ENCODE measurements at places on chromosomes 6 and 20.
A peak's percentile ranks its signal among the peaks of the same experiment; 100 is the strongest.

- DNase-seq = peak; percentile 63
These were observed 25.7 kb downstream of the PRR18 start for GRCh38 chr6:166282394-166283032.

DNA sequence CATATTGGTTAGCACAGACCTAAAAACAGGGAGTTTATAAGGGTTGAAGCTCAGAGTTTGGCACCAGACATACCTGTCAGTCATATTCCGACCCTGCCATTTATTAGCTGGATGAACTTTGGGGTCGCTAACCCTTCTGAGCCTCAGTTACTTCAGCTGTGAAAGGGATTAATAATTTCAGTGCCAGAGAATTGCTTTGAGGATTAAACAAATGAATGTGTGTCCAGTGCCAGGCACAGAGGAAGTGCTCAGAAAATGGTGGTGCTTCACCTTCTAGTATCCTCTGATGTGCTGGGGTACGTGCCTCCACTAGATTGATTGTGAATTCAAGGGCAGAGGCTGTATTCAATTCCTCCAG lies 4.1 kb upstream of the EPB41L1 start:
- no peak for DNase-seq

GRCh38 chr20:31758521-31758920 lies 19.4 kb downstream of the TPX2 start:
- DNase-seq = no peak

DNA sequence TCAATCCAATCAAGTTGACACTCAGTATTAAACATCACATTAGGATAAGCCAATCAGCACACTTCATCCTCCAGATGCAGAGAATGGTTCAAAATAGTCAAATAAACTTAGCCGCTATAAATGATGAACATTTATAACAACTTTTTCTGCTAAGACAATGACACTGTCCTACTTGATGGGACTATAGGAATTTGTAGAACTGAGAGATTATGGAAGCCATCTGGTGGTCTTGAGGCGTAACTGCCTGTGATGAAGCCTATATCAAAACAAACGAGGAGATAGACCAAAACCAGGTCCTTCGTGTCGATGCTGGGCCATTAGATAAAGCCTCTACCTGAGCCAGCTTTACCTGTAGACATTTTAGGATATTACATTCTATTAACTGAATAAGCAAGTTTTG lies 631.1 kb downstream of the COL12A1 start:
- no peak for DNase-seq

GRCh38 chr6:100338090-100338489 lies 126.6 kb downstream of the SIM1 start:
- no peak for DNase-seq

GRCh38 chr6:108732091-108732870 lies 115.9 kb upstream of the ARMC2 start:
- DNase-seq = no peak

DNA sequence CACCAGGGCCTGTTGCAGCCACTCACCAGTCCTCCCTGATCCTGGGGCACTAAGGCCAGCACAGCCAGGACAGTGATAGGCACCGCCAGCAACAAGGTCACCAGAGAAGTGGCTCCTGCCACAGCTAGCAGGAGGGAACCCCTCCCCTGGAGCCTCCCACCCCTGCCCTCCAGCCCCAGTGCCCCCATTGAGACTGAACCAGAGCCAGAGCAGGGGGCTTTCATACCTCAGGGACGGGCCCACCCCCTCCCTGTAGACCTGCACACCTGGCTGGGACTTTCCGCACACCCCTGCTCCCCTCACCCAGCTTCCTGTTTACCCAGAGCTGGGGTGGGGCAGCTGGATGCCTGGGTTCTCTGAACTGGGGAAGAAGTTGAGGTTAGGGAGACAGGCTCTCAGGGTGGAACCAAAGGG lies at the start of gene LTB:
TSS of gene LTB (minus strand) at position 195 of the 414 bp plus-strand sequence. CDS start at position 188, 7 bp downstream.
- DNase-seq = no peak

DNA sequence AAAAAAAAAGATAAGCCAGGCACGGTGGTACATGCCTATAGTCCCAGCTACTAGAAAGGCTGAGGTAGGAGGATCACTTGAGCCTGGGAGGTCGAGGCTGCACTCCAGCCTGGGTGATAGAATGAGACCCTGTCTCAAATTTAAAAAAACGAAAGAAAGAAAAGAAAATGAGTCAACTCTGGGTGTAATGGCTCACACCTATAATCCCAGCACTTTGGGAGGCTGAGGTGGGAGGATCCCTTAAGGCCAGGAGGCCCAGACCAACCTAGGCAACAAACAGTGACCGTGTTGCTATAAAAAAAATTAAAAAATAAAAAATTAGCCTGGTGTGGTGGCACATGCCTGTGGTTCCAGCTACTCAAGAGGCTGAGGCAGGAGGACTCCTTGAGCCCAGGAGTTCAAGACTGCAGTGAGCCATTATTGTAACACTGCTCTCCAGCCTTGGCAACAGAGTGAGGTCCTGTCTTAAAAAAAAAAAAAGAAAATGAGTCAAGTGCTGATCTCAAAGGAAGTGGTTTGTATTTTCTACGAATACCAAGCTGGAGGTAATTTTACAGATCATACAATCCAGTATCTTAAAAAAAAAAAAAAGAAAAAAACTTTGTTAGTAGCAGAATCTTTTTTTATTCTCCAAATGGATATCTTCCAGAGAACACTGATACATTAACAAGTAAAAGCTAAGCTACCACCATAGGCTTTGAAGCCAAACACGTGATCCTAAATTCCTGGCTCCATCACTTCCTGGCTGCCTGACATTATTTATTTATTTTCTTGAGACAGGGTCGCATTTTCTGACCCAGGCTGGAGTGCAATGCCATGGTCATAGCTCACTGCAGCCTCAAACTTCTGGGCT lies 5.7 kb downstream of the COMMD7 start:
- no peak for DNase-seq

- no peak for DNase-seq
These were observed 80.5 kb upstream of the IFNGR1 start for GRCh38 chr6:137299681-137300080.

DNA sequence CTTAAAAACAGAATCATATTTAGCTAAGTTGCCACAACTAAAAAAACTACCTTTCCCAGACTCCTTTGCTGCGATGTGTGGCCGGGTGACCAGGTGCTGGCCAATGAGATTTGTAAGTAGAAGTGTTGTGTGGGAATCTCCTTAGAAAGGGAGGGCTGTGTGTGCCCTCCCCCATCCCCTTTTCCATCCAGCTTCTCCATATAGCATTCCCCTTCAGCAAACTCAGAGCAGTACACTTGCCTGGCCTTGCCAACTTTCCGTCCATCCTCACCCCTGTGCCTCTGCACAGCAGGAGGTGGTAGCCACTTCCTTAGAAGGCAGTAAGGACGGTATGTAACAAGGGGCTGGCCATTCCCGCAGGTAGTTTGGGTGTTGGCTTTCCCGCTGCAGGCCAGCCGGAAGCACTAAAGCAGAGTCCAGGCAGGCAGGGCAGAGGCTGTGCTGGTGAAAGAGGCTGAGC lies 22.3 kb upstream of the KCNK16 start:
- DNase-seq = no peak

- DNase-seq = no peak
These were observed 160.3 kb downstream of the MEI4 start for GRCh38 chr6:77813090-77813489.

- no peak for DNase-seq
These were observed 18.7 kb upstream of the RNF144B start for GRCh38 chr6:18368277-18369105.

- DNase-seq = peak; percentile 38
These were observed 60.4 kb downstream of the SOBP start for GRCh38 chr6:107550241-107550840.

DNA sequence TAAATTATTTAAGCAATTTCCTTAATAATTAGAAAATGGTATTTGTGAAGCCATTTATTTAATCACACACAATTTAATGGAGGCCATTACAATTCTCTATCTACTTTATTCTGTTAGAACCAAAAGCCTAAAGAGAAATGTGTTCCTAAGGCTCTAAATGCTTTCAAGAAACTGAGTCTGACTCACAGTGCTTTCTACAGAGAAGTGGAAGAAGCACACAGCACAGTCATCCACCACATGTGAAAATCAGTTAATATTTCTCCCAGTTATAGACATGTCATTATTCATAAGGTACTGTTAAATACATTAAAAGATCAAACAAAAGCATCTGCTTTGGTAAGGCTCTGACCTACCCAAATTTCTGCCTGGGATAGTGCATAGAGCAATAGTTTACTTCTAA lies 214.4 kb downstream of the ALDH8A1 start:
- no peak for DNase-seq

GRCh38 chr6:133337308-133337707 lies 96.2 kb downstream of the EYA4 start:
- no peak for DNase-seq

- DNase-seq = no peak
These were observed 136.9 kb downstream of the SASH1 start for GRCh38 chr6:148479497-148479896.

- peak; percentile 68 for DNase-seq
These were observed 5.1 kb downstream of the RREB1 start for GRCh38 chr6:7112741-7113313.

- no peak for DNase-seq
These were observed 6.1 kb upstream of the TBX18 start for GRCh38 chr6:84770521-84770920.

- no peak for DNase-seq
These were observed 197.3 kb downstream of the NRN1 start for GRCh38 chr6:5809450-5809849.

DNA sequence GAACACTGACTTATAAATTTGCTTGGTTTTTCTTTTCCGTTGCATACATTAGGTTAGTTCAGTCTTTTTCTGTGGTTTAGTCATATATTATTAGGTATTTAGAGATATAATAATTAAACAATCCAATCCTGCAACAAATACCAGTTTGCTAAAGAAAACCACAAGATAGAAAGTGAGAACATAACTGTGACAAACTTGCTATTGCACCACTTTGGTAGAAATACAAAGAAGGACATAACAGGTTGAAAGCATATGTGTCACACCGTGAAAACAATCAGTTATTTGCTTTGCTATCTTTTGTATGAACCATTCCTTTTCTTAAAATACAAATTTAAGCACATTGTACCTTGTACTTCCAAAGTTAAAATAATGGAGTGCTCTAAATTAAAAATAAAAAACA lies 42.0 kb upstream of the KCNQ5 start:
- no peak for DNase-seq

DNA sequence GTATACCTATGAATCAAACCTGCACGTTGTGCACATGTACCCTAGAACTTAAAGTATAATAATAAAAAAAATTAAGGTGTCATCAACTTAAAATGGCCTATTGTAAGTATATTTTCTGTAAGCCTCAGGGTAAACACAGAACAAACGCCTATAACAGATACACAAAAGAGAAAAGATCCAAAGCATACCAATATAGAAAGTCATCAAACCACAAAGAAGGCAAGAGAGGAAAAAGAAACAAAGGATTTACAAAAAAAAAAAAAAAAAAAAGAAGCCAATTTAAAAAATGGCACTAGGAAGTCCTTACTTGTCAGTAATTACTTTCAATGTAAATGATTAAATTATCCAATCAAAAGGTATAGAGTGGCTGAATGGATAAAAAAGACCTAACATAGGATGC lies 24.6 kb upstream of the ASF1A start:
- no peak for DNase-seq

DNA sequence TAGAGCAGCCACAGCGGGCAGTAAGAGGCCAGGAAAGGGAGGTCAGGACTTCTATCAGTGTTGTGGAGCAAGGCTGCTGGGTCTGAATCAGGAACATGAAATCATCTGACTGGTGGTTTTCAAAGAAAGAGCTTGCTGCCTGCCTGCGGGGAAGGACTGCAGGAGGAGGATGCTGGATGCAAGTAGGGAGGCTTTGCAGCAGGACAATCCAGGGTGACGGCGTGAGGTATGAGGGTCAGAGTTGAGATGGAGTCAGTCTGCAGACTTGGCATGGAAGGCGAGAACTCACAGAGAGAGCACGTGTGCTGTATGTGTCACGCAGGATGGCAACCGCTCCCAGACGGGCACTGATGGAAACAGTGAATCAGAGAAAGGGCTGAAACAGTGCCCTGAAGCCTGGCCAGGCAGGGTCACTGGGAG lies 59.2 kb upstream of the CD93 start:
- no peak for DNase-seq

DNA sequence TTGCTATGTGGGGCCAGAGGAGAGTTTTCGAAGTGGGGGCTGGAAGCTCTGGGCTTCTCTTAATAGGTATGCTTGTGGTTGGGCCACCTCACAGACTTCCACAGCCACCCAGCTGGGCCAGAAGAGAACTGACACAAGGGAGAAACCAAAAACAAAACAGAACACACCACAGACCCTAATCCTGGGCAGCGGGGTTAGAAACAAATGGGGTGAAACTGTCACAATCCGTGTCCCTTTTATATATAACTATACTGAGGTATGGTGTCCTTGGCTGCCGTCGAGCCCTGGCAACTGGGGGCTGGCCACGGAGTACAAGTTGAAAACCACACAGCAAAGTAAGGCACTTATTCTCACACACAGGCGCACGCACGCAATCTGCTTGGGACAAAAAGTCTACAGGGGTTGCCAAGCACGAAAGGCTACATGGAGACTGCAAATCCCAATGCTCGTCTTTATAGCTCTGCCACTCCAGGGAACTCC lies 78.3 kb downstream of the TRAM2 start:
- DNase-seq = peak; percentile 56

DNA sequence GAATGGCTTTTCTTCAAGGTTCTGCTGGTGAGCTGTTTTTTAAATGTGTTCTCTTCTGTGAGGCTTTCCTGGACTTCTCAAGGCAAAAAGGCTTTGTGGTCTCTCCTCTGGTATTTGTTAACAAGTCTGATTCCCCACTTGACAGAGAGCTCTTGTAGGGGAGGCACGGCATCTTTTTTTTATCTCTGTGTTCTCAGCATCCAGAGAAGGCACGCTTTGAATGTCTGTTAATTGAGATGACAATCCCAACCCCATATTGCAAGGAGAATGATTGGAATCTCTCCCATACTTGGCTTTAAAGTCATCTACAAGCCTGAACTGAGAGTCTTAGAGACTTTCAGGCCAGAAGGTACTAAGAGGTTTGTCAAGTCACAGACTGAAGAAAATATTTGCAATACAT lies 22.6 kb downstream of the EDN1 start:
- DNase-seq = no peak

DNA sequence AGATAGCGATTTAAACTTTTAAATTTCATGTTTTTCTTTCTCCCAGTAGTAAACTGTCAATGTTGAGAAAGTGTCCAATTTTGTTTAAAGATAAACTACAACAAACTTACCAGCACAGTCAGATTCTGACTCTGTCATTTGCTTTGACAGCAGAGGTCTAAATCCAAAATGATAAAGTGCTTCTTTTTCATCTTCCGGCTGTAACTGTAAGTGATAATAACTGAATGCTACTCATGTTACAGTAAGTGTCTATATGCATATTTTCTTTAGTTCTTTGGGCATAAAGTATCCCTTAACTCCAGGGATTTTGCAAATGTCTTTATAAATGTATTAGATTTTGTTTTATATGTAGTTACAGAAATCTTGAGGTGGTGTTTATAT lies 610.4 kb downstream of the RFPL4B start:
- no peak for DNase-seq

DNA sequence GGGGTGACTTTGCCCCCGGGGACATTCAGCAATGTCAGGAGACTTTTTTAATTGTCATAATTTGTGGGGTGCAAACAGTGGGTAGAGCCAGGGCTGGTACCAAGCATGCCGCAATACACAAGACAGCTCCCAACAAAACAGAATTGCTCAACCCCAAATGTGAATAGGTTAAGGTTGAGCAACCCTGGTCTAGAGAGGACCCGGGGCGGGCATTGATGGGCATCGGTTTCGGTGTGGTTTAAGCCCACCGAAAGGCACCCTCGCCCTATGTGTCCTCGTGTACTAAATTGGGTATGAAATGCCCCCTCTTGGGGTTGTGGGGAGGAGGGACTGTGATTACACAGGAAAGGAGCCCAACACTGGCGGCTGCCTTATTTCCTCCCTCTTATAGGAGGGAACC lies 36.0 kb downstream of the KIAA1755 start:
- no peak for DNase-seq
